ENCODE measurements at places on chromosomes 5 and 9.

- peak; percentile 57 for DNase-seq
Measured at GRCh38 chr5:172187118-172188032, 649 bp downstream of the STK10 start.

DNA sequence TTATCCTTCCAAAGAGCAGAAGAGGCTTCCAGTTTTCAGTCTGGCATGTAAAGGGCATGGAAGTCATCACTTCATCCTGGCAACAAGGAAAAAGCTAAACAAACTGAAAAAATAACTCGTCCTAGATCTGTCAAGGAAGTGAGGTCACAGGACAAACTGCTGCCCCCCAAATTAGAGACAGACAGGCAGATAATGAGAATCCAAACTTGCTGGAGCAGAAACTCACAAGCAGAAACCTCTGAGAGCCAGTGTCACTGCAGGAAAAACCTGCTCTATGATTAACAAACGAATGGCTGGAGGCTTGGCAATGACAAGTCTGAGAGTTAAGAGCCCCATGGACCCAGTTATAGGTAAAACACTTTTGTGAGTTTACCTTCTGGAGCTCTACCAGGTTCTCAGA lies 18.9 kb upstream of the MLANA start:
- DNase-seq = no peak

GRCh38 chr9:122265149-122265915 lies 650 bp downstream of the MRRF start:
- DNase-seq = peak; percentile 24

- DNase-seq = no peak
Measured at GRCh38 chr5:121462441-121462840, 389.2 kb upstream of the FTMT start.

DNA sequence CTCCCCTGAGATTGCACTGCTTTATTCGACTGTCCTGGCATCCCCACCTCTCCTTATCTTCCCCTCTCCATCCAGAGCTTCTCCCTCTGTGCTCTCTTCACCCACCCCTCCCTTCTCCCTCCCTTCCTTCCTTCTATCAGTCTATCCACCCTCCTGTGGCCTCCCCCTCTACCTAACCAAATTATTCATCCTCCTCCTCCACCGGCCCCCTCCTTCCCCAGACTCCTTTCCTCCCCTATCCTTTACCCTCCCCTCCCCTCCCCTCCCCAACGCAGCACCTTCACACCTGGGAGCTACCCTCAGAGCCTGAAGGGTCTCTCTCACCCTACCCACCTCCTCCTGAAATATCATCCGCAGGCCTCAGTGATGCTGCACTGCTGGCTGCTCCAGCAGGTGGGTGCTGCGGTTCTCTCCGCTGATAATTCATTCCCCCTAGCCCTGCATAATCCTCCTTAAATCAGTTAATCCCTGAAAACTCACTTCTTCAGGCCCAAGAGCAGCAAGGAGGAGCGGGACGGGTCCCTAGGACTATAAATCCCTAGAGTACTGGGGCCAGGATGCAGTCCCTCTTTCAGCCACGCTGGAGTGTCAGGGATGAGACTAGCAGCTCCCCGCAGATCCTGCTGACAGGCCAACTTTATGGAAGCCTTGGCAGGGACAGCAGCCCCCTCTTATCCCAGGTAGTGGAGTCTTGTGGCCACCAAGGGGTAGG lies 97.8 kb downstream of the PCDH1 start:
- DNase-seq = no peak
